B cell (primary cell): ENCODE measurements at places on chromosomes 11 and 22.

- DNase-seq: no peak
Measured at GRCh38 chr11:1073261-1073724, 1.4 kb upstream of the MUC2 start.

DNA sequence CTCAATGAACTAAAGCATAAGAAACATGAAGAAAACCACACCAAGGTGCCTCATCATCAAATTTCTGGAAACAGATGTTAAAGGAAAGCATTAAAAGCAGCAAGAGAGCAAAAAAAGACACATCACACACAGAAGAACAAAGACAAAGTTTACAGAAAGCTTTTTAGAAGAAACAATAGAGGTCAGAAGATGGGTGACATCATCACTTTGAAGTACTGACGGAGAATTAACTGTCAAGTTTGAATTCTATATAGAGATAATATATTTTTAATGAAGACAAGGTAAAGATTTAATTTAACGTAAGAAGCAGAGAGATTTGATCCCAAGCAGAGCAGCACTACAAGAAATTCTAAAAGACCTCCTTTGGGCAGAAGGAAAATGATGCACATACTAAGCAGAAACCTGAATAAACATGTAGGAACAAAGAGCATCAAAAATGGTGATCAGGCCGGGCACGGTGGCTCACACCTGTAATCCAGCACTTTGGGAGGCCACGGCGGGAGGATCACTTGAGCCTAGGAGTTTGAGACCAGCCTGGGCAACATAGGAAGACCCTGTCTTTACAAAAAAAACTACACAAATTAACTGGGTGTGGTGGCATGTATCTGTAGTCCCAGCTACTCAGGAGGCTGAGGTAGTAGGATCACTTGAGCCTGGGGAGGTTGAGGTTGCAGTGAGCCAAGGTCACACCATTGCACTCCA, 63.3 kb upstream of the RTL6 start:
- DNase-seq: no peak

DNA sequence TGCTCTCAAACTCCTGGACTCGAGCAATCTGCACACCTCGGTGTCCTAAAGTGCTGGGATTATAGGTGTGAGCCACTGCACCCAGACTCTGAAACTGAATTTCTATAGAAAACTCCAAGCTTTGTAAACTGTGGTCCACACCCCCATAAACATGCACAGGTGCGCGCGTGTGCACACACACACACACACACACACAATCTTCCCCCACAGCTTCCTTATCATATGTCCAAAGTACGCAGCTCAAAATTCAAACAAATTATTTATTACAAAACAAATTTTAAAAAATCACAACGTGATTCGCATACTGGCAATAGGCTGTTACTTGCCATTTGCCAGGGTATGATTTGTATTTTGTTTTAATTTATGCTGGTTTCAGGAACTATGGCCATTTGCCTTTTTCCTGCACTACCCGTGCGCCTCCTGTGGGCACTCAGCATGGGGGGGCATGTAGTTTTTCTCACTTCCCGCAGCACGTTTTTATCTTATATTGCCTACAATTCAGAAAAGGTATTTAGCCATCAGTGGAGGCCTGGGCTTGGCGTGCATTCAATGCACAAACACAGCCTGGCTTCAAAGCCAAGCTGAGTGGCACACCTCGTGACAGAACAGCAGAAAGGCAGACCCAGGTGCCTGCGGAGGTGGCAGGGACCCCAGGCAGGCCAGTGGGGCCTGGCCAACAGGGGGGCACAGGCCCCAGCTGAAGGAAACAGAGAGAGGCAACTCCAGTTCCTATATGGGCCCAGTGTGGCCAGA, 10.8 kb upstream of the SNX32 start:
- DNase-seq: no peak

GRCh38 chr11:17410606-17411379, 22.3 kb upstream of the KCNJ11 start:
- no peak for DNase-seq

DNA sequence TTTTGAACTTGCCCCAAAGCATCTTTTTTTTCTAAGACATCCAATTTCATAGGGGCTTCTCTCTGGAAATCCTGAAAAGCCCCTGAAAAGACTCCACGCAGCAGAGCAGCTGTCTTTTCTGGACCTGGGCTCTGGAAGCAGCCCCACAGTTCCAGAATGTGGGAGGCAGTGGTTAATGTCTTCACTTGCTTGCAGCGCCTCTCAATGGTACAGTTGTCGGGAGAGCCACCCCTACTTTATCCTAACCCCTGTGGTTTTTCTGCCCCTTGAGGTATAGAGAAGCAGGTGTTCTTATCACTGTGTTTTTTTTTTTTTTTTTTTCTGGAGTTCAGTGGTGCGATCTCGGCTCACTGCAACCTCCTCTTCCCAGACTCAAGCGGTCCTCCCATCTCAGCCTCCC, 83.4 kb upstream of the SORL1-AS1 start:
- no peak for DNase-seq

GRCh38 chr22:30562366-30562765, 12.1 kb downstream of the GAL3ST1 start:
- DNase-seq: no peak

DNA sequence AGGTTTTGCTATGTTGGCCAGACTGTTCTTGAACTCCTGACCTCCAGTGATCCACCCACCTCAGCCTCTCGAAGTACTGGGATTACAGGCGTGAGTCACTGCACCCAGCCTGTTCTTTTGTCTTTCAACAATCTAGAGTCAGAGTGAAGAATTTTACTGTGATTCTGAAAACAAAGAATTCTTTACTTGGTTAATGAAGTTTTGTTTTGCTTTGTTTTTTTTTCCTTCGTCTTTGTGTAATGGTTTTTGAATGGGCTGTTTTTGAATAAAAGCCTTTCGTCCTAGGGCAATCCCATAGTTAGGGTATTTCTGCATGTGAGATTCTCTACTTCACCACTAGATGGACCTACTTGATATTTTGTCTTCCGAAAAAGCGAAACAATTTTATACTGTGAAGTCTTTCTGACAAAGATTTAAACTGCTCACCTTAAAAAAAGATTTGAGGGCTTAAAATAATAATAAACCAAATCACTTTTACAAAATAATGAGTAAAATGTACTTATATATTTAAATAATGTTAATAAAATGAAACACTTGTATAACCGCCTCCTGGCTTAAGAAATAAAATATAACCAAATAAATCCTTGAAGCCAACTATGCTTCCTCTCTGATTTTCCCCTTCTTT, 43.4 kb upstream of the SC5D start:
- peak; percentile 58 for DNase-seq

- no peak for DNase-seq
Measured at GRCh38 chr11:7451520-7451919, 33.8 kb upstream of the OLFML1 start.

DNA sequence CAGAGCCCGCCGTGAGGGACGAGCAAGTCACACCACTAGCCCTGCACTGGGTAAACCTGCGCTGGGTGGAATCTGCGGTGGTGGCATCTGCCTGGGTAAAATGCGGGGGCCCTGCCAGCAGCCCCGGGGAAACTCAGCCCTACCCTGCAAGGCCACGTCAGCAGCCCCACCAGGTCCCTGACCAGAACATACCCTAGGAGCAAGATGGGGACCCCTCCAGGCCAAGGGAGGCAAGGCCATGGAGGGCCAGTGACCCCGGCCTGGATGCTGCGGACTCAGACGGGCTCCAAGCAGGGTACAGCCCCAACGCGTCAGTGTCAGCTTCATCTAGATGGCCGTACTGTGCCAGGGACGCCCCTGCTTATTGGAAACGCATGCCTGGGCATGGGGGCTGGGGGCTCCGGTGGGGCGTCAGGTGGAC, 26.3 kb downstream of the TOLLIP start:
- DNase-seq: no peak

GRCh38 chr11:44596525-44597276, 31.2 kb downstream of the CD82 start:
- peak; percentile 90 for DNase-seq
